ENCODE measurements at places on chromosomes 12 and 14.

GRCh38 chr12:91877022-91877421, 268.6 kb downstream of the BTG1 start:
- DNase-seq, result no peak

- DNase-seq, result no peak
These were observed 3.3 kb upstream of the FAM222A start for GRCh38 chr12:109710205-109710746.

DNA sequence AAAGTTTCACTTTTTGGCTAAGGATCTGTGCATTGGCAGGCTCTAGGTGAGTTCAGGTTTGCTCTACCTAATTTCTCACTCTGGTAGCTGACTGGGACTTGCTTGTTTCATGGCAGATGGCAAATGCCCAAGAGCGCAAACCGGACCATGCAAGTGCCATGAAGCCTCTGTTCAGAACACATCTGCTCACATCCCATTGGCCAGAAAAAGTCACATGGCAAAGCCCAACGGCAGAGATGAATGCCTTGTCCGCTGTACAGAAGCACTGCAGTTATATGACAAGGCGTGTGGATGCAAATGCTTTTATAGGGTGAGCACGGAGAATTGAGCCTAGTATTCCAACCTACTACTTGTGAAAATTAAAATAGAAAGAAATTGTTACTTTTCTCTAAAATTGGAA, 202.2 kb upstream of the HMGA2 start:
- no peak for DNase-seq

- DNase-seq, result no peak
These were observed 150.5 kb upstream of the KRR1 start for GRCh38 chr12:75661908-75662307.

DNA sequence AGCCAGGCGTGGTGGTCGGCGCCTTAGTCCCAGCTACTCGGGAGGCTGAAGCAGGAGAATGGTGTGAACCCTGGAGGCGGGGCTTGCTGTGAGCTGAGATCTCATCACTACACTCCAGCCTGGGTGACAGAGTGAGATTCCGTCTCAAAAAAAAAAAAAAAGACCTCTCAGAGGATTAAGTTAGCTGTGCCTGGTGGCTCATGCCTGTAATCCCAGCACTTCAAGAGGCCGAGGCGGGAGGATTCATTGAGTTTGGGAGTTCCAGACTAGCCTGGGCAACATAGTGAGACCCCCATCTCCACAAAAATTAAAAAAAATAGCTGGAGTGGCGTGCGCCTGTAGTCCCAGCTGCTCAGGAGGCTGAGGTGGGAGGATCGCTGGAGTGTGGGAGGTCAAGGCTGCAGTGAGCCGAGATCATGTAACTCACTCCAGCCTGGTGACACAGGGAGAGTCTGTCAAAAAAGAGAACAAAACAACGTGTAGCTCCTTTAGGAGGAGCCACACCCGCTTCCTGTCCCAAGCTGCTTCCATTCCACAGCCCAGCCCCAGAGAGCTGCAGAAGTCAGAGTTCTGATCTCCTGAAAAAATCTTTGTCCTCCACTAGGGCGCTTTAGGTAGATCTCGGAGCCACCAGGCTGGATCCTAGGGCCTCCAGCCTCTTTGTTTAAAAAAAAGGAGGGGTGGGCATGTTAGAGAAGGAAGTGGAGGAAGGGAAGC, 11.5 kb upstream of the ULK1 start:
- DNase-seq, result no peak

DNA sequence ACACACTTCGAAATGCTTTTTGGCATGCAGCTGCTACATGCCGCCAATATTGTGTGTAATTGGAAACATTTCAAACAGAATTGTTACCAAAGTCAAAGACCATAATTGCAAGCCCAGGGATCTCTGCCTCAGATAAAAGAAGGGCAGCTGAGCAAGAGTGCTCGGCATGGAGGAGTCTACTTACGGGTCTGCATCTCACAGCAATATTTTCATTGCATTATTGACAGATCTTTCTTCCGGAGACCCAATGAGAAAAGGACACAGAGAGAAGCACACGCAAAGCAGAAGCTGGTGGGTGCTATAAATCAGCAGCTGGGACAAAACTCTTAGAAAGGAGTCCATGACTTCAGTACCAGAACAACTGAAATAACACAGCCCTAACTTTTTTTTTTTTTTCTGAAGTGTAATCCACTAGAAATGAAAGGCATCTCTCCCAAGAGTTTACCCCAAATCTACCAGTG, 4.9 kb downstream of the PRICKLE1 start:
- no peak for DNase-seq

DNA sequence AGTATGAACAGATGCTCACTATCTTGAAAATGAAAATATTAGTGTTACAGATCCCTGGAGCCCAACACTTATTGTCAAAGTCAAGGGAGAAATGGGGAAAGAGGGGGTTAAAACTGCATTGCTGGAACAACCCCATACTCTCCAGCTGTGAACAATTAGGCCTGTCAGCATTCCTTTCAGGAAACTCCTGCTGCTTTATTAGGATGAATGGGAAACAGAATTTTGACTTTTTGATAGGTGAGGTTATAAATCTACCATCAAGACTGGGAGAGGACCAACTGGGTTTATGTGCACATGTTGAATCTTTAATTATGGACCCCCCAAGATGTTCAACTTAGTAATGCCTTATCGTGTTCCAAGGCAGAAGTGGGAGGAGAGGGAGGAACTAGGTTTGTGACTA, 85.0 kb downstream of the TMTC1 start:
- no peak for DNase-seq

- DNase-seq, result no peak
These were observed 6.4 kb upstream of the GPHN start for GRCh38 chr14:66501592-66501991.

DNA sequence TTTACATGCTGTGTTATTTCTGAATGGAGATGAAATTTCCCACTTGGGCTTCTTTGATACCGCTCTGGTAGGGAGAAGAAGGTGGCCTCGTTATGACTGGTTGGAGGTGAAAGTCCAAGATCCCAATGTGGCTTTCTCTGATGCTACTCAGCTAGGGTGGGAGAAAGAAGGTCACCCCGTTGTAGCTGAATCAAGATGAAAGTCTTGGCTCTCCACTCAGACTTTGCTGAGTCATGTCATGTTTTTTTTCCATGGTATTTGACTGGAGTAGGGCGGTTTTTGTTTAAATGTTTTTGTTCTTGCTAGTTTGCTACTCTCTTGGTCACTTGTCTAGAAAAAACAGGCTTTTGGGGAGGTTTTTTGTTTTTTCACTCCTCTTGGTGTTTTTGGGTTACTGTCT, 2.4 kb upstream of the PDE6H start:
- DNase-seq, result no peak

- DNase-seq, result no peak
These were observed 31.2 kb downstream of the TC2N start for GRCh38 chr14:91835920-91836843.

DNA sequence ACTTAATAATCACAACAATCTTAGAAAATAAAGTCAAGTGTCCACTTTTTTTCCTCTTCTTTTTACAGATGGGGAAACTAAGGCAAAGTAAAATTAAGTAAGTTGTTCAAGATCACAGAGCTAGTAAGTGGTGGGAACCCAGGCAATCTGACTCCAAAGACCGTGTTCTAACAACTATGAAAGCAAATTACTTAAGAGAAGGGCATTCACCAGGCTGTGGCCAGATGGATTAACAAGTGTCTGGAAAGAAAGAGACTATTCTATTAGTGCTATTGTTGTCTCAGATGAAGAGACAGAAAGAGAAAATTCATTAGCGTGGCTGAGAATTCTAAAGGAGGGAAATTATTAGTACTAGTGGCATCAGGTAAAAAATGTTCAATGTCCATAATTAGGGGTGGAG, 48.5 kb downstream of the FGD6 start:
- DNase-seq, result peak; percentile 55

GRCh38 chr12:76778364-76778763, 14.4 kb downstream of the ZDHHC17 start:
- no peak for DNase-seq

DNA sequence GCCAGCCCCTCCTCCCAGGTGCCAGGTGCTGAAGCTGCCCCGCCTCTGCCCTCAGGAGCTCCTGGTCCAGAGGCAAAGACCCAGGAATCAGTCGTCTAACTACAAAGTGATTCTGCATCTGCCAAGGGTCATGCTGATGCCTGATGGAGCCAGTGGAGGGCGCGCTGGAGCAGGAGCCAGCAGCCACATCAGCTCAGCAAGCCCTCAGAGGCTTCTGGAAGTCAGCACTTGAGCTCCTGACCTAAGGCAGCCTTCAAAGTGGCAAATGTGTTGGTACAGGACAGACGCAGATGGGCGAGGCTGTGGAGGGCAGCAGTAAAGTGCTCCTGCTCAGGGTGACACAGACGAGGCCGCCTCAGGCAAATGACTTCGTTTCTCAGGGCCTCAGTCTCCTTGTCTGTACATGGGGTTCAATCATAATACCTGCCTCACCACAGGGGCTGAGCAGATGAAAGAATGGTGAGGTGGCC, 10.9 kb downstream of the C12orf43 start:
- no peak for DNase-seq

DNA sequence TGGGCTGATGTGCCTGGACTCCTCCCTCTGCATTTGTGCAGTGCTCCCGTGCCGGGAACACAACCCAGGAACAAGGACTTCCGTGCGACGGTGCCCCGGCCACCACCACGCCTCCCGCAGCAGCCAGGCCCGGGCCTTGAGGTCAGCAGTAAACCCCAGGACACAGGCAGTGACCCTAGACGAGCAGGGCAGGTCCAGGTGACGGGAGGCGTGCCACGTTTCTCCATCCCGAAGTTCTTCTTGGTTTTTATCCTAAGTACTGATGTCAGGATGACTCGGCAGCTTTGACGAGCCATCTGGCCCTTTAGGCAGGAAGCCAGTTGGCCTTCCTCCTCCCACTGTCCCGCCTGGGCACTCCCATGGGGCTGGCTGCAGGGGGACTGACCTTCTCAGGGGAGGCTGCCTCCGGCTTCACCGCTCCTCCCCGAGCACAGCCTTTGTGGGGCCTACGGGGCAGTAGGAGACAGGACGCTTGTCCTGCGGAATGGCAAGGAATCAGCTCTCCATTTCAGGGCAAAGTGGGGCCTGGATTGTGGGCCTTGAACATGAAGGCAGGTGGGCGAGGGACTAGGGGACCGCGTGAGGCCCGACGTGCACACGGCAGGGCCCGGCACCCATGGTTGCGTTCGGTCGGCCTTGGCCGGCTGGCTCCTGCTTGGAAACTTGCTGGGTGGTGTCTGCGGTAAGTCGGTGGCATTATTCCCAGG, 94.1 kb downstream of the FBXL14 start:
- no peak for DNase-seq

- DNase-seq, result no peak
These were observed 10.0 kb upstream of the CDC42BPB start for GRCh38 chr14:103067231-103067954.

DNA sequence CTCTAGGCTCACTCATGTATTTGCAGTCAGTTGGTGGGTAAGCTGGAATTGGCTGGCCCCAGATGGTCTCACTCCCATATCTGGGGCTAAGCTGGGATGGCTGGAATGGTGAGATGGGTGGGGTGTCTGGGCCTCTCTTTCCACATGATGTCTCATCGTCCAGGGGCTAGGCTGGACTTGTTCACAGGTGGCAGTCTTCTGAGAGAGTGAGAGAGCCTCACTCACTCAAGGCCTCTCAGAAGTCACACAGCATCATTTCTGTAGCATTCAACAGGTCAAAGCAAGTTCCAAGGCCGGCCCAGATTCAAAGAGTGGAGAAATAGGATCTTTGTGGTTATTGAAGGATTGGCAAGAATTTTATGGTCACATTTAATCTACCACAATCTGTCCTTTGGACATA, 102.7 kb downstream of the UNC79 start:
- no peak for DNase-seq

DNA sequence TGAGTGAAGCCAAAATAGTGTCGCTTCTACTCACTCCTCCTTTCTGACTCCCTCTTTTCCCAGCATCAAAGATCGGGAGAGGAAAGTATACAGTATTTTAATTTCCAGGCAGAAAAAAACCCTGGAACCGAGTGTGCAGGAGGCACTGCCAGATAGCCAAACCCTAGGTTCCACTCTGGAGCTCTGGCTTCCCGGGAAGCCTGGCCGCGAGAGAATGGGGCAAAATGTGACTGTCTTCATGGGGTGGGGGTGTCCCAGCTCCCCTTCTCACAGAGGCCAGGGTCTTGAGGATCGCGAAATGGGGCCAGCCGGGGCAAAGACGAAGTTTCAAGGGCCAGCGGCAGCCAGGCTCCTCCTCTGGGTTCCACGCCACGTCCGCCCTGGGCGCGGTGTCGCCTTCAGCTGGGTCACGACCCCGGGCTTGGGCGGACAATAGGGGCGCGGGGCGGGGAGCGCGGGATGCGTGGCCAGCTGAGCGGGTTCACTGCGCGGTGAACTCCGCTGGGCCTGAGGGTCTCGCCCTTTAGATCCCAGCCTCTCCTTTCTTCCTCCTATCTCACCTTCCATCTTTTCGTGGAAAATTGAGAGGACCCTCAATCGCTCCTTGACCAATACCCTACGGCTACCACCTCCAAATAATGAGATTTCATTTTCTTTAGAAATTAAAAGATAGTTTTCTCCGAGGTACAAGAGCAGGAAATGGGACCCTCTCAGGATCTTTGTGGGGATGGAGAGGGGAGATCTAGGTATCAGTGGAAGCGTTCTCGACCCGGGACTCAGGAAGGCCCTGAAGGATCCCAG, 6.7 kb downstream of the HOXC4 start:
- no peak for DNase-seq

- no peak for DNase-seq
These were observed 44.0 kb upstream of the LRTM2 start for GRCh38 chr12:1776170-1776921.

GRCh38 chr14:105938055-105938863, 411.9 kb downstream of the TMEM121 start:
- no peak for DNase-seq

GRCh38 chr12:43882578-43883178, 46.8 kb downstream of the TMEM117 start:
- no peak for DNase-seq

DNA sequence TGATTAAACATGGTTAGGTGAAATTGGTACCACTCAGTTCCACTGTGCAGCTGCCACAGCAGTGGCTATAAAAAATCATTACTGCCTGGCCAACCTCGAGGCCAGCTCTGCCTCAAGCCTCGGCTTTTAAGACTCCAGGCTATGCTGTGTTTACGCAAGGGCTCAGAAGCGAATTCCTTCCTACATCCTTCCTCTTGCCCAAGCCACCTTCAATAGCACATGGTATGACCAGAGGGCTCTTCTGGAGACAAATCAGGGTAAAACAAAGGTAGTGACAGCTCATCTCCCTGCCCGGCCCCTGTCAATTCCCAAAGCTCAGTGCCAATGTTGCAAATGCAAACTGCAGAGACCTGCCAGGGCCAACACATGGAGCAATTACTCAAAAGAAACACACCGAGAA, 31.9 kb downstream of the NUAK1 start:
- no peak for DNase-seq

GRCh38 chr12:127822809-127823411, 444.1 kb upstream of the TMEM132C start:
- DNase-seq, result no peak

DNA sequence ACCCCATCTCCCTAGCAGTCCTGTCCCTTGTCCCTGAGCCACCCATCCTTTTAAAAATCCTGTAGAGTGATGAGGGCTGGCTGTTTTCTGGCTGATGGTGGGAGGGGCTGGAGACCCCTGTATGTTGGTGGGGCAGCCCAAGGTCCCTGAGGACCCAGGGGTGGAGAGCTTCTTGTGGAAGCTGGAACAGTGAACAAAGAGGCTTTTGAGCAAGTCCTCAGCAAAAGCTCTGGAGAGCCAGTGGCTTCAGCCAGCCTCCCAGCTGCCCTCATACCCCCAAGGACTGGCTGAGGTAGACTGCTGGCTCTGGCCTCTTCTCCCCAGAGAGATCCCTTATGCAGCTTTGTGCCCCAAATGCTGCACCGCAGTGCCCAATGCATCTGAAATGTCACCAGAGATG, 29.2 kb upstream of the COL2A1 start:
- no peak for DNase-seq

- DNase-seq, result no peak
These were observed 69.7 kb downstream of the WDR20 start for GRCh38 chr14:102209224-102209966.
